ENCODE measurements at places on chromosomes 5 and 9.

- DNase-seq = no peak
These were observed 225.8 kb downstream of the MEF2C start for GRCh38 chr5:88657136-88657535.

DNA sequence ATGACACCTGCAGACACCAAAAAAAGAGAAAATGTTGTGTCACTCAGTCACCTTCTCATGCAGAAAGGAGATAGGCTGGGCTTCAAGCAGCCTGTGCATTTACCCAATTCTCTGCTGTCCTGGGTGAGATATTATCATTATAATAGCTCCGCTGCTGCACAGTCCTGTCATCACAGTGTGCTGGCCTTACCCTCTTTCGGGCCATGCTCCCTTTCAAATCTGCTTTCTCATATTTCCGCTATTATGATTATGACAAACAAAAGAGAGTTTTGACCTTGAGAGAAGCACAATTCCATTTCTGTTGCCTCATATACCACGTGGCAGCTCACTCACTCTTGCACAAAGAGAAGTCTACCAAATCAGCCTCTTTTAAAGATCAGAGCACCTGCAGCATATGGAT lies 1350.1 kb upstream of the ACO1 start:
- DNase-seq = no peak

DNA sequence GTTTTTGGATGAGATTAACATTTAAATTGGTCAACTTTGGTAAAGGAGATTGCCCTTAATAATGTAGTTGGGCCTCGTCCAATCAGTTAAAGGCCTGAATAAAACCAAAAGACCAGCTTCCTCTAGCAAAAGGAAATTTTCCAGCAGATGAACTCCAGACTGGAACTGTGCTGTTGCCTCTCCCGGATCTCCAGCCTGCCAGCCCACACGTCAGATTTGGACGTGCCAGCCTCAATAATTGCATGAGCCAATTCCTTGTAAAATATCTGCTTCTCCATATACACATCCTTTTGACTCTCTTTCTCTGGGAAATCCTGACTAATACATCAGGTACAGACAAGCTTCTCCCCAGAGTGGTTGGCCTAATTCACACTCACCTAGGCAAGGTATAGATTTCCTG lies 175.8 kb upstream of the ADCY2 start:
- no peak for DNase-seq

GRCh38 chr9:75002422-75003023 lies 25.6 kb downstream of the CARNMT1 start:
- DNase-seq = no peak

DNA sequence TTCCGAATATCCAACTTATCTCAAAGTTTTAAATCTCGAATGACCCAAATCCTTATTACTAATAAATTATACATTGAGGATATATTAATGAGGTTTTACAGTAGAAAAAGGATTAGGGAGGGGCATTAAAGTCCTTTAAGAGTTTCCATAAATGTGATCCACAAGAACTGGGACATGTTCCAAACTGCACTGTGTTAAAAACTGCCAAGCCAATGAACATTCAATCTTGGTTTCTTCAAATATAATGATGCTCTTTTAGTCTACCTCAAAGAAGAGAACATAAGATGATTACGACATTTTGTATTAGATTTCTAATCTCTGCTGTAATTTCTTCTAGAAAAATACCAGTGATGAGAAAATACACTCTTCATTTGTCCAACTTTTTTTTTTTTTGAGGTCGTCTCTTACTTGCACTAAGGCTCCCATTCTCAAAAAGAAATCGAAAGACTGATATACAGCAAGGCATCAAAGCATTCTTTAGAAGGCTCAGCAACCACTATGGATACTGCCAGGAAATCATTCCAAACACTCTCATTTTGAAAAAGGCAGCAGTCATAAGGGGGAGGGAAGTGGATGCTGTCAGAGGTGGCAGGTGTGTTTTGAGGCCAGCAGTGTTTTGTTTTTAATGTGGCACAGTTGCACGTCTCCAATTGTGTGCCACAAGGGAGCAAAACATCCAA lies 1.7 kb downstream of the PTAR1 start:
- DNase-seq = peak; percentile 66

DNA sequence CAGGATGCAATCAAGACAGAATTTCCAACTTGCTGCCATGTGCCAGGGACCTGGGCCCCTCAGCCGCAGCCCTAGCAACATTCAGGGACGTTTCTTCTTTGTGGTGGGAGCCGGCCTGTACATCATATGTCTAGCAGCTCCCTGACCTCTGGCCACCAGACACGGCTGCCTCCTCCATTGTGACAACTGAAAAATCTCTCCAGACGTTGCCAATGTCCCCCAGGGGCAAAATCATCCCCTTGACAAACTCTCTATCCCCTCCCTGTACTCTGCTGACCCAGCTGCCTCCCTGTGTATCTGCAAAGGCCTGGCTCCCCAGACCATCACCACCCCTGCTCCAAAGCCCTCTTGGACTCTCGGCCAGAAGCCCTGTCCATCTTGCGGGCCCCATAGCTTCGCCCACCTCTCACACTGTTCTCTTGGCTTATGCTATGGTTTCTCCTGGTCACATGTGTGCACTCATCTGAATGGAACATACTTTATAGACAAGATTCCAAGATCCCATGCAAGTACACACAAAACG lies 40.8 kb downstream of the BICD2 start:
- no peak for DNase-seq

GRCh38 chr9:102974530-102974929 lies 20.6 kb upstream of the CYLC2 start:
- DNase-seq = no peak

- DNase-seq = no peak
These were observed 718.2 kb downstream of the SEMA5A start for GRCh38 chr5:8827696-8828095.

DNA sequence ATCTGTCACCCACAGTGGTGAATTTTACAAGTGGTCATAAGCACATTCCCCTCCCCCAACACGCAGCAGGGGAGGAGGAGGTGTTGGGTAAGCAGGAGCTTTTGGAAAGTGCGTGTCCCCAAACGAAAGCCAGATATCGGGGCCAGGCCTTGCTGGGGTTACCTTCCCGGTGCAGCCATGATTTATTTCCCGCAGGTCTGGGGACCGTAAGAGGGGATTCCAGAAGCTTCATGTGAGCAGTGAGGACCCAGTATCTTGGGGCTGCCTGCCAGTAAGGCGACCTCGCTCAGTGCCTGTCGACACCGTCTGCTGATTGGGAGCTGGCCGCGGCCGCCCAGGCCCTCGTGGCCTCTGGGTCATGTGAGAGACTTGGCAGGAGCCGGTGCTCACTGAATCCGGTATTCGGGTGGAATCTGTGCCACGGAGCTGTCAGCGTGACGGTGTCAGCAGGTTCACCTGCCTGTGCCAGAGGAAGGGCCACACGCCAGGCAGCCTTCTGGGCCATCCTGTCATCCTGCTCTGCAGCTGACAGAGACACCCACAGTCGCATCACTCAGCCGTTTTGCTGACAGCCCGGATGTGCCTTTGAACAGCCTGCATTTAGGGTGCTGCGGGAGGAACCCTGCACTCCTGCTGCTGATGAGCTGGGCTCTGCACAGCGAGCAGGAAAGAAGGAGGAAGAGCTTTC lies 37.3 kb downstream of the SEC61B start:
- no peak for DNase-seq

GRCh38 chr9:74036549-74037231 lies 460.4 kb upstream of the RORB start:
- peak; percentile 17 for DNase-seq

DNA sequence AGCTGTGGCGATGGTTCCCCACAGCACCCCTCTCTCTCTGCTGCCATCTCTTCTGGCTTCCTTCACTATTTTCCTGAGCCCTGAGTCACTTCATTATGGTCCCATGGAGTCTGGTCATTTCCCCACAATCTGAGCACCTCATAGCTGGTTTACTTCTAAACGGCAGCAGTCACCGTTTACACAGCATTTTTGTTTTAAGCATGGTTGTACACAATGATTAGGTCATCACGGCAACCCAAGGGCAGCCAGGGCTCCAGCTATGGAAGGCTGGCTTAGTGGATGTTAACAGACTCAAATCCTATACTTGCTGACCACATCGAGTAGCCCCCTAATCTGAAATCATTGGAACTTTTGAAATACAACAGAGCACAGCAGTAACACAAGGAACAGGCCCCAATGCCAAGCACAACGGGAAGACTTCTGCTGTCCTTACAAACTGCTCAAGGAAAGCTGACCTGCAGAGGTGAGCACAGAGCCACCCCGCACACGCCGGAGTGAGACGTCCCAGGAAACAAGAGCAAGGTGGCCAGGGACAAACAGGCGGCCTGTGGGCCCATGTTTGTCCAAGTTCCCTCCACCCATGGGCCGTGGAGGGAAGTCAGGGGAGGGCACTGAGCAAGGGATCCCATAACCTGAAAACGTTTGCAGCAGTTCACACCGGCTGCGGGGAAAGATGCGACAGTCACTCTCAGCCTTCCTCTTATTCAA lies 22.9 kb downstream of the CAMSAP1 start:
- DNase-seq = no peak

DNA sequence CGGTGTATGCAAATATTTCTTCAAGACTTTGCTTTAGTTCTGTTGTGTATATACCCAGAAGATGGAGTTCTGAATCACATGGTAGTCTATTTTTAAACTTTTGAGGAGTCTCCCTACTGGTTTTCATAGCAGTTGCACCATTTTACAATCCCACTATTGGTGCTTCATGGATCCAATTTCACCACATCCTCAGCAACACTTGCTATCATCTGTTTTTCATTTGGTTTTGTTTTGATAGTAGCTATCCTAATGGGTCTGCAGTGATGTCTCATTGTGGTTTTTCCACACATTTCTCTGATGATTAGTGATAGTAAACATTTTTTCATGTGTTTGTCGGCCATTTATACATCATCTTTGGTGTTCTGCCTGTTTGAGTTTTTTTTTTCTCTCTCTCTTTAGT lies 1339.3 kb downstream of the EFNA5 start:
- DNase-seq = peak; percentile 95

DNA sequence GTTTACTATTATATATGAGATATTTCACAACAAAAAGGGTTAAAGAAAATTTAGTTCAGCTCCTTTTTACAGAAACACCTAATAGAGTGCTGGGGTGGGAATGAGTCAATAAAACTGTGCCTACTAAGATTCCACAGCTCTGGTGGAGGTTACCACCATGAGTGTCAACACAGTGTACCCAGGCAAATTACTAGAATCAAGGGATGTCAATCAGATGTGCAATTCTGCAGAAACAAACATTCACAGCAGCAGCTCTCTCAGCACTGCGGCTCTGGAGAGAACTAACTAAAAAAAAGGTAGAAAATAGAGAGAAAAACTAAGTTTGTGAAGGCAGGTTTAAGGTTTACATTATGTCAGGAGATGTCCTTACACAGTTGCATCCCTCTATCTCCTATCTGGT lies 1313.0 kb downstream of the MAT2B start:
- DNase-seq = no peak

GRCh38 chr5:129631961-129632360 lies 115.9 kb upstream of the MINAR2 start:
- DNase-seq = no peak

DNA sequence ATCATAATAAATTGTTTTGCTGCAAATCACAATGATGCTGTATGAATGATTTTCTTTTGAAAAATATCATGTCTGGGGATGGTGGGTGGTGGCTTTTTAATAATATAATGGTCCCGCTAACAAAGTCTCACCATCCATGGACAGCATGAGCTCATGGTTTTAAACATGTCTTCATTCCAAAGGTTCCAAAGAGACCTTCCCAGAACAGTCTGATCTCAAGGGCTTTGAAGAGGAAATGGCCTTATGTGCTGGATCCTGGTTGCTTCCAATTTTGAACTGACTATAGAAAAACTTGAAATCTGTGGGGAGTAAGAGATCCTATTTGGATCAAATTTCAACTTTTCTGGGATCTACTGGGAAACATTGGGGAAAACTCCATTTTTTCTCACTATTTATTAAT lies 121.8 kb downstream of the ADAMTS12 start:
- no peak for DNase-seq

DNA sequence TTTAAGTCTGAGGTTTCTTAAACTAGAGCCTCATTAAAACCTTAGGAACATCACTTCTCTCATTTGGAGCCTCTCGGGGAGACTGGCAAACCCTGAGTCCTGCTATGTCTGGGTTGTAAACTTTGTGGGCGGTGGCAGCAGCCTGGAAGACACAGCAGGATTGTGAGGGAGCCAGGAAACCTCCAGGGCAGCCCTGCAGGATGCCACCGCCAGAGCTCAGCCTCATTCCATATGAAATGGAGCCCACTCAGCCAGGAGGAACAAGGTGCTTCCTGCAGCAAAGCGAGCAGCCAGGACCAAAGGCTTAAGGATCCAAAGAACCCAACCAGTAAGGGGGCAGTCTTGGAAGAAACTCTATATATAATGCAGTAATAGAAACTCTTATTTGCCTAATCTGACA lies 37.9 kb upstream of the IDNK start:
- no peak for DNase-seq

DNA sequence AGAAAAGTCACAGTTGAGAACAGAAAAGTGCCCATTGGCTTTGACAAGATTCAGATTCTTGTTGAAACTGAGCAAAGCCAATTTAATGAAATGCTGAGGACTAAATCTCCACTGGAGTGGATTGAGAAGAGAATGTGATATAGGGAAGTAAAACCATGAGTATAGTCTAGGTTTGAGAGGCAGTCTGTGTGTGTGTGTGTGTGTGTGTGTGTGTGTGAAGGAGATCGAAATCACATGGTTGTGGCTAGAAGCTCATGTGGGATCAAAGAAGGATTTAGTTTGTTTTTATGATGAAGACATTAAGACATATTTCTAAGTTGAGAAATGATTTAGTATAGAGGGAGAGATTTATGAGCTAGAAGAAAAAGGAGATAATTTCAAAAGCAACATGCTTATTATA lies 275.7 kb upstream of the DAB2 start:
- no peak for DNase-seq

DNA sequence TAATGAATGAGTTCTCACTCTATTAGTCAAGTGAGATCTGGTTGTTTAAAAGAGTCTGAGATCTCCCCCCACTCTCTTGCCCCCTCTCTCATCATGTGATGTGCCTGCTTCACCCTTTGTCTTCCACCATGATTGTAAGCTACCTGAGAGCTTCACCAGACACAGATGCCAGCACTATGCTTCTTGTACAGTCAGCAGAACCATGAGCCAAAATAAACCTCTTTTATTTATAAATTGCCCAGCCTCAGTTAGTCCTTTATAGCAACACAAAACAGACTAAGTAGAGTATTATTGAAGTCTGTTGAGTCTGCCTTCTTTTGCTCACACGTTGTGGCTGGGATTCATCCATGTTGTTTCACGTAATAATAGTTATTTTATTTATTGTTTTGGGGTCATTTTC lies 14.3 kb downstream of the CYSTM1 start:
- no peak for DNase-seq

DNA sequence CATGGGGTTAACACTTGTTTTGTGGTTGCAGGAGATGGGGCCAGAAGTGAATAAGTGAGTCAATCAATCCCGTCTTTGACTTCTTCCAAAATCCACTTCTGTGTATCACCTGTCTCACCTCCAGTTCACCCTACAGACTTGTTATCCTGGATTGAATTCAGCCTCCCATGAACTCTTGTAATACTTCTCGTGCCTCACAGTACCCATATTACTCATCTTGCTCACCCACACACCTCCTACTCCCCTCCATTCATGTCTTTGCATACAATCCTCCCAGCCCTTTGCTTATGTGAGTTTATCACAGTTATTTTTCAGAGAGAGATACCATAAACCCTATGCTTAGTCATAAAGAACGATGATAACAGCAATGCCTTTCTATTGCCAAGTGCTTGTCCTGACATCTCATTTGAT lies 52.9 kb upstream of the PAPPA start:
- DNase-seq = no peak
